ENCODE measurements at places on chromosomes 7 and 10.
A peak's percentile ranks its signal among the peaks of the same experiment; 100 is the strongest.

DNA sequence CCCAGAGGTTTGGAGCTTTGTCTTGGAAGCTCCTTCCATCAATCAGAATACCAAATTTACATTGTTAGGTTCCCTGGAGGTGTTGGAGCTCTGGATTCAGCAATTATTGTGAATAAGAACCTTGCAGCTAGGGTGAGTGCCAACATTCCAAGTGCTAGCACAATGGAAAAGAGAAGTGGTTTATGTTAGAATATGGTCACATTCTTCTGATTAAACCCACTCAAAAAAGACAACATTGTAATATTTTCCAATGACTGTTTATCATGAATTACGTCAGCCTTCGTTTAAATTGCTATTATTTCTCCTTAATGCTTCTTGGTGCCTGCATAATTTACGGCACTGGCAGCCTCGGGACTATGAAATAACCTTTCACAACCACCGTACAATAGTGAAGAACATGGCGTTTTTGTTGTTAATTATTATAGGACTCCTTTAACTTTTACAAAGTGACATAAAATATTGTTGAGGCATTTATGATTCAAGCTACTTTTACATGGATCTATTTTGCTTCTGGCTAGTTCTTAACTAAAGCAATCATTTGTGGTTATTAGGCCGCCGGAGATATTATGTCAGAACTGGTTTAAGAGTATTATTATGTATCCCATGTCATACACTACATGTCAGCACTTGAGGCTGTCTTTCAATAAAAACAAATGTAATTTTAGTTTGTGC, 117.7 kb downstream of the ARID5B start:
- no peaks in the 10 kb centered on the region for H3K27me3 ChIP-seq

DNA sequence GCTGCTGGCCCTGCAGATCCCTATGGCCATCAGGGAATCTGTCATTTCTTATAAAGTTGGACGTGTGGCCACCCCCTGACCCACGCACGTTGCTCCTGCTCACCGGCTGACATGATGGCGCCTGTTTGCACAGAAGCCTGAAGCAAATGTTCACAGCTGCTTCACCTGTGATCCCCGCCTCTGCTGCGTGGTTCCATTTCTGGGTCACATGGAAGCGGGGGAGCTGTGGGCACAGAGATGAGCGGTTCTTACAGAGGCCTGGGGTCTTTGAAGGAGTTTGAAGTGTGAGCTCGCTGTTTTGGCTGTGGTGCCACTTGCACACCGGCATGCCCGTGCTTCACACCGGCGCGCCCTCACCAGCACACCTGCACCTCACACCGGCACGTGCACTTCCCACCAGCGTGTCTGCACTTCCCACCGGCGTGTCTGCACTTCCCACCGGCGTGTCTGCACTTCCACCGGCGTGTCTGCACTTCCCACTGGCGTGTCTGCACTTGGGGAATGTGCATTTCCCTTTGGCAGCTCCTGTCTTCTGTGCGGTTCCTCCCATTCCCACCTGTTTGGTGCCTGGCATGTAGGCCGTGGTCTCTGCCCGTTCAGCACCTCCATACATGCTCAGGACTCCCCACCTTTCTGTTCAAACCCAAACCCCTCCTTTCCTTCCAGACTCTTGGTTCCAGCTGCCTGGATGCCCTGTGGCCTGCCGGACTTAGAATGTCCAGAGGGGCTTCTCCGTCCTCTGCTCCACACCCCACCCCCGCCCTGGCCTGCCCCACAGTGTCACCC, 86.7 kb downstream of the INPP5A start:
- H3K27me3 ChIP-seq: peaks cover 3% of the 10 kb centered on the region
- H3K4me1 ChIP-seq: peaks cover 12% of the 10 kb centered on the region
- no peak overlapping the region for H3K27ac ChIP-seq
- no peak overlapping the region for H3K4me3 ChIP-seq
- peaks cover 10% of the 10 kb centered on the region for H3K36me3 ChIP-seq

DNA sequence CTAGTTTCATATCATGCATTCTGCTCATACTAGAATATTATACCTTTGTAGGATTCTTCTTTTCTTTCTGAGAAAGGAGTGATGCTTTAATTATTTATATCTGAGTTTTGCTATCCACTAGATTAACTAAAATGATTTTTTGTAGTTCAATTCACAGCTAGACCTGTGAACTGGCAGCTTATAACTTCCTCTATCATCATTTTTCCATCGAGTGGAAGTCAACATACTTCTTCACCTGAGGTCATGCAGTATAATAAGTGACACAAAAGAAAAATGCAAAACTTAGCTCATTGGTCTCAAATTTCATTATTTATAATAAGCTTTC, 8.0 kb downstream of the LRRN3 start:
- H3K27ac ChIP-seq: peak overlapping the region; percentile 82
- H3K27me3 ChIP-seq: no peaks in the 10 kb centered on the region
- H3K4me3 ChIP-seq: peak overlapping the region; percentile 99
- DNase-seq: no peak

GRCh38 chr10:19930936-19931893, 115.0 kb downstream of the PLXDC2 start:
- H3K36me3 ChIP-seq: no peaks in the 10 kb centered on the region
- no peak overlapping the region for H3K27ac ChIP-seq
- H3K4me3 ChIP-seq: no peak overlapping the region
- DNase-seq: no peak

GRCh38 chr7:37107047-37107750, 341.5 kb downstream of the ELMO1 start:
- peaks cover 24% of the 10 kb centered on the region for H3K36me3 ChIP-seq
- no peak overlapping the region for H3K4me3 ChIP-seq
- H3K4me1 ChIP-seq: peaks cover 7% of the 10 kb centered on the region
- no peak overlapping the region for H3K27ac ChIP-seq
- DNase-seq: no peak

DNA sequence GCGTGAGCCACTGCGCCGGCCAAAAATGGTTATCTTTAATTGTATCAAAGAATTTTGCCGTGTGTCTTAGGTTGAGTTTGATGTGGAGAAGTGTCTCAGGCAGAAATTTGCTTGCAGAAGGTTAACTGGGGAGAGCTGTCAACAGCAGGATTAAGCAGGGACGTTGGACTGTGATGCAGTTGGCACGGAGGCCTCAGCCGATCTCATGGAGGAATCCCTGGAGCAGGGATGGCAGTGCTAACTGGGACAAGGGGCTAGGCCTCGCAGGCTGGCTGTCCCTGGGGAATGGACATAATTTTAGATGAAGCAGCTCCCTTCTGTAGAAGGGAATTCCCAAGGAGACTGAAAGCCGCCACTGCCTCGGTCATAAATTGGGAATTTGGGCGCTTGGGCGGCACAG, 12.3 kb upstream of the KIF5B start:
- peaks cover 20% of the 10 kb centered on the region for H3K27me3 ChIP-seq
- no peaks in the 10 kb centered on the region for H3K4me1 ChIP-seq
- DNase-seq: no peak
- no peak overlapping the region for H3K27ac ChIP-seq
- no peaks in the 10 kb centered on the region for H3K36me3 ChIP-seq

DNA sequence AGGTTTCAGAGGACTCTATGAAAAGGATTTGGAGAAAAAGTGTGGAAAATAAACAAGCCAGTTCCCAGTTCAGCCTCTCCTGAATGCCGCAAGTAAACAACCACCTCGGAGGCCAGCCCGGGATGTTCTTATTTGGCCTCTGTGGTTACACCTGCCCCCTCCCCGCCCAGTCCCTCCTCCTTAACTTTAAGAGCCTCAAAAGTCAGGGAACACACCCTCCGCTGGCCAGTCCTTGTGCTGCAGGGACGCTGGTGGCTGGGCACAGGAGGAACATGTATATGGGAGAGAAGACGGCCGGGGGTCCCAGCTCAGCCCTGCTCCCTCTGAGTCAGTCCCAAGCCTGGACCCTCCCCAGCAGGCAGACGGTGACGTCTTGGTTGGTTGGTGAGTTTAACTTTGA, 6.1 kb downstream of the CHST3 start:
- no peaks in the 10 kb centered on the region for H3K36me3 ChIP-seq
- no peak overlapping the region for H3K4me3 ChIP-seq
- peaks cover 20% of the 10 kb centered on the region for H3K27me3 ChIP-seq
- H3K4me1 ChIP-seq: peaks cover 5% of the 10 kb centered on the region

GRCh38 chr10:27285093-27285492, 44.5 kb upstream of the ACBD5 start:
- H3K36me3 ChIP-seq: no peaks in the 10 kb centered on the region
- peaks cover 10% of the 10 kb centered on the region for H3K27me3 ChIP-seq
- no peaks in the 10 kb centered on the region for H3K4me1 ChIP-seq
- H3K4me3 ChIP-seq: no peak overlapping the region

DNA sequence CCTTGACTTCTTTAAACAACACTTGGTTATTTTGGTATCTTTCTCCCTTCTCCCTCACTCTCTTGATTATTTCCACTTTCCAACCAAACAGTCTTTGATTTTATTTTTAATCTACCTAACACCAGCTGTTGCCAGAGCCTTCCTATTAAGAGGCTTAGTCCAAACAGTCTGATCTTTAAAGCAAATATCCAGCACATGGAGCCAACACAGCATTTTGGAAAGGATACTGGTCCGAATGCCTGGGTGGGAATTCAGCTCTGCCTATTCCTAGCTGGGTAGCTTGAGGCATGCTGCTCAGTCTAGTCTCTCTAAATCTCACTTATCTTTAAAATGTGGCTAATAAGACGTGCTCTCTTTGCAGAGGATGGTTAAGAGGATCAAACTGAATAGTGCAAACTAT, 129.3 kb downstream of the NRCAM start:
- H3K4me3 ChIP-seq: no peak overlapping the region
- peaks cover 4% of the 10 kb centered on the region for H3K27me3 ChIP-seq
- no peaks in the 10 kb centered on the region for H3K4me1 ChIP-seq
- H3K27ac ChIP-seq: no peak overlapping the region
- DNase-seq: no peak
- no peaks in the 10 kb centered on the region for H3K36me3 ChIP-seq

DNA sequence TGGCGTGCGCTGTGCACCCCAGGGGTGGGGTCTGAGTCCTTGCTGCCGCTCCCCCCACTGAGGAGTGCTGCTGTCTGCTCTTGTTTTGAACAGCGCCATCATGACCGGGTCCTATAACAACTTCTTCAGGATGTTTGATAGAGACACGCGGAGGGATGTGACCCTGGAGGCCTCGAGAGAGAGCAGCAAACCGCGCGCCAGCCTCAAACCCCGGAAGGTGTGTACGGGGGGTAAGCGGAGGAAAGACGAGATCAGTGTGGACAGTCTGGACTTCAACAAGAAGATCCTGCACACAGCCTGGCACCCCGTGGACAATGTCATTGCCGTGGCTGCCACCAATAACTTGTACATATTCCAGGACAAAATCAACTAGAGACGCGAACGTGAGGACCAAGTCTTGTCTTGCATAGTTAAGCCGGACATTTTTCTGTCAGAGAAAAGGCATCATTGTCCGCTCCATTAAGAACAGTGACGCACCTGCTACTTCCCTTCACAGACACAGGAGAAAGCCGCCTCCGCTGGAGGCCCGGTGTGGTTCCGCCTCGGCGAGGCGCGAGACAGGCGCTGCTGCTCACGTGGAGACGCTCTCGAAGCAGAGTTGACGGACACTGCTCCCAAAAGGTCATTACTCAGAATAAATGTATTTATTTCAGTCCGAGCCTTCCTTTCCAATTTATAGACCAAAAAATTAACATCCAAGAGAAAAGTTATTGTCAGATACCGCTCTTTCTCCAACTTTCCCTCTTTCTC, 26.0 kb downstream of the BNIP3 start:
- no peak overlapping the region for H3K27ac ChIP-seq
- H3K27me3 ChIP-seq: no peaks in the 10 kb centered on the region
- no peak overlapping the region for H3K4me3 ChIP-seq

- H3K4me1 ChIP-seq: peaks cover 26% of the 10 kb centered on the region
- H3K4me3 ChIP-seq: no peak overlapping the region
- H3K36me3 ChIP-seq: peaks cover 37% of the 10 kb centered on the region
Observed at GRCh38 chr10:102802920-102803534, 34.2 kb downstream of the CYP17A1 start.

GRCh38 chr10:95248989-95249388, 41.8 kb downstream of the PDLIM1 start:
- no peak overlapping the region for H3K4me3 ChIP-seq
- no peaks in the 10 kb centered on the region for H3K36me3 ChIP-seq
- peaks cover 20% of the 10 kb centered on the region for H3K4me1 ChIP-seq
- no peak overlapping the region for H3K27ac ChIP-seq
- DNase-seq: no peak
- H3K27me3 ChIP-seq: peaks cover 11% of the 10 kb centered on the region

- peaks cover 26% of the 10 kb centered on the region for H3K27me3 ChIP-seq
- H3K36me3 ChIP-seq: no peaks in the 10 kb centered on the region
- no peak overlapping the region for H3K4me3 ChIP-seq
- DNase-seq: no peak
Observed at GRCh38 chr7:39847227-39847626, 102.8 kb upstream of the CDK13 start.

GRCh38 chr7:26598867-26599266, 265.5 kb downstream of the SKAP2 start:
- no peak overlapping the region for H3K27ac ChIP-seq
- no peaks in the 10 kb centered on the region for H3K36me3 ChIP-seq
- DNase-seq: no peak
- no peaks in the 10 kb centered on the region for H3K4me1 ChIP-seq

- peaks cover 34% of the 10 kb centered on the region for H3K27me3 ChIP-seq
- no peak for DNase-seq
- peaks cover 3% of the 10 kb centered on the region for H3K36me3 ChIP-seq
- peaks cover 2% of the 10 kb centered on the region for H3K4me1 ChIP-seq
- H3K27ac ChIP-seq: no peak overlapping the region
Observed at GRCh38 chr10:118981946-118982345, 47.6 kb upstream of the NANOS1 start.

- H3K4me3 ChIP-seq: no peak overlapping the region
- H3K27me3 ChIP-seq: peaks cover 56% of the 10 kb centered on the region
- no peaks in the 10 kb centered on the region for H3K4me1 ChIP-seq
- no peak for DNase-seq
- no peaks in the 10 kb centered on the region for H3K36me3 ChIP-seq
- no peak overlapping the region for H3K27ac ChIP-seq
Observed at GRCh38 chr7:157596881-157597280, 260.1 kb downstream of the DNAJB6 start.

DNA sequence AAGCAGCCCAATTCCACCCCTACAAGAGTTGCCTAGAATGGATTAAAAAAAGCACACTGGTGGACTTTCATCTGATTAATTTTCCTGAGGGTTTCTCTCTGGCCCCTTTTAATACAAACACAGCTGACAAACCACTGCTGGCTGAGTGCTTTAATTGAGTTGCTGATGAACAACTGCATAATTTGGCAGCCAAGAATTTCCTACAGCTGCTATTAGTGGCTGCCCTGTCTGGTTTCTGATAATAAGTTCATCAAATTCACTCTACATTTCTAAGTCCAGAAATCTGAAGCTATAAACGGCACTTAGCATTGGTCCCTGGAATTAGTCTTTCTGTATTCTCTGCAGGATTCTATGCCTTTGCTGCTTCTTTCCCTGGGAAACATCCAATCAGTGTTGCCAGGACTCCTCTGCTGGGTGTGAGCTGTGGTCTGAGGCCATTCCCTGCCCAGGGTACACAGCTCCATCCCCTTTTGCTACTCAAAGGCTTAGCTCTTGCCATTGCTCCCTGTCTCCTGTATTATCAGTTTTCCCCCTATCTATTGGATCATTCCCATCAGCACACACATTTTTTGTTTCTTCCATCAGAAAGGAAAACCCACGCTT, 110.6 kb downstream of the LSM5 start:
- no peak overlapping the region for H3K27ac ChIP-seq
- no peak for DNase-seq
- H3K4me3 ChIP-seq: no peak overlapping the region
- H3K27me3 ChIP-seq: peaks cover 4% of the 10 kb centered on the region
- H3K4me1 ChIP-seq: no peaks in the 10 kb centered on the region

GRCh38 chr10:104546756-104547155, 94.3 kb upstream of the SORCS3 start:
- no peak overlapping the region for H3K4me3 ChIP-seq
- DNase-seq: no peak
- H3K36me3 ChIP-seq: no peaks in the 10 kb centered on the region
- peaks cover 7% of the 10 kb centered on the region for H3K27me3 ChIP-seq
- H3K27ac ChIP-seq: no peak overlapping the region
- no peaks in the 10 kb centered on the region for H3K4me1 ChIP-seq

GRCh38 chr7:97027427-97028234, 3.0 kb upstream of the DLX5 start:
- no peak overlapping the region for H3K27ac ChIP-seq
- H3K4me1 ChIP-seq: peaks cover 34% of the 10 kb centered on the region
- DNase-seq: peak; percentile 77
- H3K27me3 ChIP-seq: peaks cover 65% of the 10 kb centered on the region

Data from activated naive CD4-positive, alpha-beta T cell treated with anti-CD3 and anti-CD28 coated beads, Interleukin-2, amount 10 ng/mL, durations not matched to agents 7 days and 5 days (primary cell).